Activated T-helper 1 cell treated with Interleukin-2 at 50 U/mL for 16 hours (primary cell): ENCODE measurements at places on chromosomes 4 and X.

DNA sequence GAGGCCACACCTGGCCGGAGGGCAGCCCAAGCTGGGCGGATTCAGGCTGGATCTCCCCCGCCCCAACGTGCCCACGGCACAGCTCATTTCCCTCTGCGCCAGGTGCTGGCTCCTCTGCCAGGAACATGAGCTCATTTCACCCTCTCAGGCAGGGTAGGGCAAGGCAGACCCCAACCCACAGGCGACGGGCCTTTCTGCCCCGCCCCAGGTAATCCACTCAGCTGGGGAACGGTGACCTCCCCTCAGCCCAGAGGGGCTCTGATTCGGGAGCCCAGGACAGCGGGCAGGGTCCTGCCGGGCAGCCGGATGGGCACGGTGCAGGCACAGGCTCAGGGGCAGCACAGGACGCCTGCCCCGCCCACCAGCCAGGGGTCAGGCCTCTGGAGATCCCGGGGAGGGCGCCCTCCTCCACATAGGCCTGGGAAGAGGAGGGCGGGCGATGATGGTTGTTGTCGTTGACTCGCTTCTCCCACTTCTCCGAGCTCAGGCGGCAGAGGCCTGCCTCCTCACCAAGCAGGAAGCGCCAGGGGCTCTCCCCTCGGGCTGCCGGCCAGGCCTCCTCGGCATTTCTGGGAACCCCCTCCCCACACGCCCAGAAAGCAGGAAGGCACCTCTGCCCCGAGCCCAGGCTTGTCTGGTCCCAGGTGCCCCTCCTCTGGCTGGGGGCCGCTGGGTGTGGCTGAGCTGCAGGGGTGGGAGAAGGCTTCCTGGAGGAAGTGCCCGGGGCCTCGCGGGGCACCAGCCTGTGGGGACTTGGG is 31.1 kb downstream of the TACC3 start:
- DNase-seq, result no peak

DNA sequence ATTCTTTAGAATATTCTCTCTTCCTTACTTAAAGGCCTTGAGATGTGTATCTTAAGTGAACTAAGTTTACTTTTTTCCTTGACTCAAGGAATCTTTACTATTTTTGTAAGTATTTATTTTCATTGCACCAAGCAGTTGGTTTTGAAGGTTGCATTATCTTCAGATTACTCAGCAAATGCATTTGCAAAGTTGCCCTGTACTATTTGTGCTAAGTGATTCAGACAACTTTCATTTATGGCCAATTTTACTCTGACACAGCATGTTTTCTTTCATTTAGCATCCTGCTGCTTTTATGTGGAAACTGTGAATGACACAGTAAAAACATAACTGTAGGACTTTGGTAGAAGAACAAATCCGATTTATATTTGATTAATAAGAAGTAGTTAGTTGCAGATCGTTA is 191.0 kb downstream of the CCSER1 start:
- no peak for DNase-seq

DNA sequence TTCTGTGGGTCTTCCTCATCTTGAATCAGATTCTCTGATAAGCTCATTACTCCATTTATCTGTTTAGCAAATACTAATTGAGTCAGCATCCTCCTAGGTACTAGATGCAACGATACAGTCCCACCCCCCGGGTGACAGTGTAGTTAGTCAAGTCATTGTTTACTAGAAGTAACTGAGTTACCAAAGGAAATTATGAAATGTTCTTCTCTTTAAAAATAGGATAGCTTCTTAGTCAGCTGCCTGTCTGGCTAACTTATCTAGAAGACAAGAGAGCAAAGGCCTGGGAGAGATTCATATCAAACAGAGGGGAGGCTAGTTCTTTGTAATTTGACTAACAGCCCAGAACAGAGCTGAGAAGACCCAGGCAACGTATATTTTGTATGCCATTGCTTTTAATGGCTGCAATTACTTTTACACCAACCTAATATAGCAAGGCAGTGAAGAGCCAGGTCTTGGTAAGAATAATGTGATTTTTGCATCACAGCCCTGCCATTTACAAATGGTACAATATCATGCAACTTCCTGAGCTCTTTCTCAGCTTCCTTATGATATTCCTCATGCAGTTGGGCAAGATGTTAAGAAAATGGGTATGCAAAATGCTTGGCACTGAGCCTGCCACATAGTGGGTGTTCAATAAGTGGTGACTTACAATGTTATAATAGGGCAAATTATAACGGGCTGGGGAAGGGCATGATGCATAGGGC is 149.9 kb downstream of the CHIC2 start:
- no peak for DNase-seq

GRCh38 chr4:169870507-169870906 is 112.8 kb upstream of the HPF1 start:
- no peak for DNase-seq

GRCh38 chrX:105701310-105702052 is 120.9 kb upstream of the NRK start:
- DNase-seq, result no peak

DNA sequence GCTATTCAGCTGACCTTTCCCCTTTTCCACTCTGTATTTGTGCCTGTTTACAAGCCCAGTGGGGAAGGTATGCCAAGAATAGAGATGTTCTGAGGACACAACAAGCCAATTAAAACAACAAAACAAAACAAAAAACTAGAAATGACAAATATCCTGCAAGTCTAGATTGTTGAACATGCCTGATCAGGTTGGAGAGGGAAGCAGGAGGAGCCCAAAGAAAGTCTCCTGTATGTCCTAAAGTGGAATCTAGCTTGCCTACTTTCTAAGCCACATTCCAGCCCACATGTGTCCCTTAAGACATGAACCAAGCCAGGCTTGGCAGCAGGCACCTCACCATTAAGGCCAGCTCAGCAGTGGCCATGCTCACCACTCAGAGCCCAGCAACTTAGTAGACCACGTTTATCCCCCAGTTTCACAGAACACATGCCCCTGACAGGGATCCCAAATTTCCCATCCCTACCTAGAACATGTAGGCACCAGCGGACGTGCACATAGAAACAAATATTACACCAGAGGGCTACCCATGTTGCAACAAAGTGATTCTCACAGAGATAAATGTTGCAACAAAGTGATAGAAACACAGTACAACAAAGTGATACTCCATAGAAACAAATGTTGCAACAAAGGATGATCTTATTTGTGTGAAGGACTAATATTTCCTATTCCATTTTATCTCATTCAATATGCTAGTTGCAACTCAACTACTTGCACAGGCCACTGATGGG is 48.3 kb downstream of the CD99L2 start:
- DNase-seq, result no peak

- no peak for DNase-seq
These were observed 562.2 kb upstream of the SLIT2 start for GRCh38 chr4:19689511-19689910.

DNA sequence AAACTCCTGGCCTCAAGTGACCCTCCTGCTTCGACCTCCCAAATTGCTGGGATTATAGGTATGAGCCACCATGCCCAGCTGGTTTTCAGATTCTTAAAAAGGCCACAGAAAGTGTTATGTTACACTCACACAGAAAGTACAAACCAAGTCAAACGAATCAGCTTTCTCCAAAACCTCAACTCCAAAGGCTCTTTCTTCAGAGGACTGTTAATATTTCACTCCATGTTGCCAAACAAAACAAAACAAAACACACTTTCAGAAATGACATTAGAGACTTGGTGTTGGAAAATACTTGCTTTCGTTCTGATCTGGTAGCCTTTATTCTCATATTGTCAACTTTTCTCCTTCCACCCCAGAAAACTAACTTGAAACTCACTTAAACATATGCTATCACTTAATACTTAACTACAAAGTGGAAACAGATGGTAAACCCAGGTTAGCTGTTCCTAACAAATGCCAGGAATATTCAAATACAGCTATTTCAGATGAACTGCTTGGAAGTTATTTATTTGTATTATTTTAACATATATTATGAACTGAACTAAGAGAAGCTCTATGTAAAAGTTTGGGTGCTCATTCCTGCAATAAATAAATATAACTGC is 34.7 kb downstream of the RLIM start:
- DNase-seq, result no peak

GRCh38 chrX:96906741-96907140 is 23.0 kb downstream of the RPA4 start:
- DNase-seq, result no peak

DNA sequence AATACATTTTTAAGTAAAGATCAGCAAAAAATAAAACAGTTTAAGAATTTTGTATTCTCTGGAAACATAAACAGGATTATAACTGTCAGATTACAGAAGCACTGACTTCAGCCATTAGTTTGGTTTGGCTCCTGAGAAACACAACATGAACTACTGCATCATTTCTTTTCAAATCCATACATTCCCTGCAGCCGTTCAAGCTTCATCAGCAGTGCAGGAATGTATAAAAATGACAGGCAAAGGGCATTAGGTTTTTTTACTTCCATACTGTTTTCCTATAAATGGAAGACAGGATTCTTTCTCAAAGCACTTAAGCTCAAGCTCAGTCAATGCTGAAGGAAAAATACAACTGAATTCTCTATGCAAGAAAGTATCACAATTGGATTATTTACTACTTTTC is 4.2 kb upstream of the MAB21L2 start:
- DNase-seq, result no peak

GRCh38 chrX:53188763-53189162 is 36.2 kb downstream of the KDM5C start:
- no peak for DNase-seq

- no peak for DNase-seq
These were observed 284.2 kb downstream of the RCHY1 start for GRCh38 chr4:75229806-75230570.

GRCh38 chr4:133146574-133147241 is 2.4 kb upstream of the PCDH10 start:
- no peak for DNase-seq

DNA sequence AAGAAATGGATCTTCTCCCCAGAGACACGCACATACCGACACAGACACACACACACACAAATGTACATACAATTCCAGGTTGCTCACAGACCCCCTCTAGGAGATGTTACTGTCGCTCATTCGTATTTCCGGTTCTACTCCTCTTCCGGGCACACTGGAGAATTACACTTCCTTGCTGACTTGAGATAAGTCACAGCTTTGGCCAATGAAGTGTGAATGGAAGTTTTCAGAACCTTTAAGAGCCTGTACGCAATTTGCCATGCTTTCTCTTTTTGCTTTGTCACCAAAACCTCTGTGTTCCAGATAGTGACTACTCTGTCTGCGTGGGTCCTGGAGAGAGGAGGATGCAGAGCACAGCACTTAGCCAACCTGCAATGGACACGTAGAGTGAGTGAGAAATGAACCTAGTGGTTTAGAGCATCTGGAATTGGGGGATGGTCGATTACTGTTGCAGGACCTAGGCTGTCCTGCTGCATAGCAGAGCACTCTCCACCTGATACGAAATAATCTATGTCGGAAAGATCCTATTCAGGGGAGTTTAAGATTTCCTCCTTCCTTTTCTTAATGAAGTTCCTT is 239.5 kb upstream of the TET2 start:
- no peak for DNase-seq

DNA sequence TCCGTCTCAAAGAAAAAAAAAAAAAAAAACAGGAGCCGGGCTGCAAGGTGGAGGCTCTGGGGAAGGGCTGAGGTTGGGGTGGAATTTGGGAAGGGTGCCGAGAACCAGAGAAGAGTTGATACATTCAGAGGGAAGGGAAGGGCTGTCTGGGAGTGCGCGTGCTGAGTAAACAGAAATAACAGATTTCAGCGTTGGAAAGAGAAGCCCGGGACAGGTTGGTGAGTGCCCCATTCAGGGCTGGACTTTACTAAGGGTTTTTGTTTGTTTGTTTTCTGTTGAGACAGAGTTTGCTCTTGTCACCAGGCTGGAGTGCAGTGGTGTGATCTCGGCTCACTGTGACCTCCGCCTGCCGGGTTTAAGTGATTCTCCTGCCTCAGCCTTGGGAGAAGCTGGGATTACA is 1.7 kb upstream of the IL3RA start:
- no peak for DNase-seq

- DNase-seq, result no peak
These were observed 4.4 kb upstream of the PRDX4 start for GRCh38 chrX:23662853-23663252.

DNA sequence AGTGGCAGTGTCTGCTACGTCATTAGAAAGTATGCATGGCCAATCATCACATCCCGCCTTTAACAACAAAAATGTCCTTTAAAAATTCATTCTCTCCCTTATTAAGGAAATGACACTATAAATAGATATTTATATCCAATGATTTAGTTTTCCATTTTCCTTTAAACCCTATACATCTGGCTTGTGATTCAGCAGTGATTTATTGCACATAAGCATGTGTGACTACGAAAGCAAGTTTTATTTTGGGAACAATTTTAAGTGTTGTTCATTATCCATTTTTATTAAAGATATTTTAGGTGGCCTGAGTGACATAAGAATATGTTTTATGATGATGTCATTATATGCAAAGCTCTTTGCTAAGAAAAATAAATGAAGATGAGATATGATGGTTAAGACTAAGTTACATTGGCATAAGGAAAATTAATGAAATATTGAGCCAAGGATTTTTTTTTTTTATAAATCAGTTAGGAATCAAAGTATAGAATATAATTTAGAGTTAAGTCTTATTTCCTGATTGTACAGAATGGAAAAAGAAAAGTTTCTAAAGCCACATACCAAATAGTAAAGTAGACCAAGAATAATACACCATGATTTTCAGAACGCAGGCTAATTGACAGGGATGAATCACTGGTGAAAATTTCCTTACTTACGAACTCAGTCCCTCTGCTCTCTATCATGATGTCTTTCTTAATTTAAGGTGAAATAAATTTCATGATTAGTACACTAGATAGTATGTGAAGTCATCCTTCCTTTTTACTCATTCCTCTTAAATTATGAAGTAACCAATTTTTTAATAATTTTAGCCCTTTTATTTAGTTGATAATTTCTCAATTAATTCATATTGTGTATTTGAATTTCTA is 822.4 kb downstream of the FAT4 start:
- no peak for DNase-seq

GRCh38 chr4:112060212-112060611 is 85.0 kb upstream of the FAM241A start:
- no peak for DNase-seq

GRCh38 chr4:83251447-83251830 is 33.2 kb downstream of the COQ2 start:
- DNase-seq, result no peak

DNA sequence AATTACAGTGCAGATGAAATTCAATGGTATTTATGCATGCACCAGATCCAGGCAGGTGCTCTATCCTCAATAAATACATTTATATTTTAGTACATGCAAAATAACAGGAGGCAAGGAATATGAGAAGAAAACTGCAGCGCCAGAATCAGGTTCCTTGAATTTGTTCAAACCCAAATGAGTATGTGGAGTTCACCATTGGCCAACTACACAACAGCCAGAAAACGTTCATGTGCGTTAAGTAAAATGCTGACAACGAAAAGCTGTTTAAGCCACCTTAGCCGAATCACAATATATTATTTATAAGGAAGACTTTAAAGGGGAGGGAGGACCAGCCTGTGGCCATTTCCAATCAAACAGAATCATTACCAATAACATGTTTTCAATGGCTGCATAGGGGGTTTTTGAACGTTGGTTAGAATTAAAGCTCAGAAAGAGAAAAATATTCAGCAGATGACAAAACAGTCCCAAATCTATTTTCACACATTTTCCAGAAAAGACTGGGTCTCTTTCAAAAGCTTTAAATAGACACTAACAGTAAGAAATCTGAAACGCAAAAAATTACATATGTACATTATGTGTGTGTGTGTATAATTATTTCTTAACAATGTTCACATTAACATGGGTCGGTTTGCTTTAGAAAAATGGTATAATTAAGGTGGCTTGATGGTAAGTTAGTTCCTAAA is 171.9 kb downstream of the LDB2 start:
- DNase-seq, result no peak
